ENCODE measurements at places on chromosomes 2 and 18.

GRCh38 chr18:35646449-35646848 lies 64.9 kb downstream of the GALNT1 start:
- DNase-seq = no peak

- peak; percentile 85 for DNase-seq
Observed at GRCh38 chr2:173027181-173028128, 48.2 kb upstream of the MAP3K20 start.

DNA sequence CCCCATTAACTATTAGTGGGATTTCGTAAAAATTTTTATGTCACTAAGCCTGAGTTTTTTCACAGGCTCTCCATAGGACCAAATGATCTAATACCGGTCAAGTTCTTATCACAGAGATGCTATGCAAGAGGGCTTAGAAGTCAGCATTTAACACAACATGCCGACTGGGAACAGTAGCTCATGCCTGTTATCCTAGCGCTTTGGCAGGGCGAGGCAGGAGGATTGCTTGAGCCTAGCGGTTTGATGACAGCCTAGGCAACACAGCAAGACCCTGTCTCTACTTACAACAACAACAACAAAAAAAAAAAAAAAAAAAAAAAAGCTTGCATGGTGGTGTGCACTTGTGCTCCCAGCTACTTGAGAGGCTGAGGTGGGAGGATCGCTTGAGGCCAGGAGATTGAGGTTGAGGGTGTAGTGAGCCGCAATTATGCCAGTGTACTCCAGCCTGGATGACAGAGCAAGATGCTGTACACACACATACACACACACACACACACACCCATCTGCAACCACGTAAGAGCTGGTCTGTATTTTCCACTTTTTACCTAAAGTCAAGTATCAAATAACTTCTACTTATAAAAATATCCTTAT lies 67.6 kb upstream of the FAM124B start:
- DNase-seq = no peak

- no peak for DNase-seq
Observed at GRCh38 chr2:192184349-192184748, 10.4 kb downstream of the TMEFF2 start.

DNA sequence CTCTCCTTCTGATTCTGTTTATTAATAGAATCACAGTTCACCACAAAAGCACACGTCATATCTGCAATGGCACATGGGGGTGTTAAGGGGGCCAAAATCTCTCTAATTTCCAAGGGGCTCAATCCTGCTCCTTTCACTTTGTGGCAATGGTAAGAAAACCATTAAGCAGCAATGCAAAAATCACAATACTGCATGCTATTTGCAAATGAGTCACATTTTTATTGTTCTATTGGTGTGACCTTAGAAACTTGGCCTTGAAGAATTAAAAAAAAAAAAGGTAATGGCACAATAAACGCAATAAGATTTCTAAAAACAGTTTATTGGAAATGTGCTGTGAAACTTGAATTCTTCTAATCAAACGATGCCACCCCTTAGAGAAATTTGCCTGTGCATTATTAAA lies 251.5 kb downstream of the ZNF521 start:
- DNase-seq = no peak

GRCh38 chr2:145464866-145465265 lies 944.9 kb upstream of the ZEB2 start:
- no peak for DNase-seq

DNA sequence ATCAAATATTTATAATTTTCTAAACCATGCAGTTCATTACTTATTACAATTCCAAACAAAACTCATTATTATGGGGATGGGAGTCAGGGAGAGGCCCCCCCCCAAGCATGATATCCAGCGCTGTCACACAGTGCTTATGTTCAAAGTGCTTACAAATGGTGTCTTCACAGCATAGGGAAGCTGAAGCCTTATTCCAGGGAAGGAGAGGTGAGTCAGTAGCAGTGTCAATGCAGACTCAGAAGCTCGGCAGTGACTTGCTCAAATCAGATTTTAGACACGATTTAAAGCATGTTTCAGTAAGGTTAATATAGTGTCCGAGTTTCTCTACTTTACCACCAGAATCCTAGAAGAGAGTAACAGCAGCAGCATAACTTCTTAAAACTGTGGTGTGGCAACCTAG lies 24.6 kb downstream of the SLC66A3 start:
- DNase-seq = no peak

- DNase-seq = no peak
Observed at GRCh38 chr2:159137511-159138241, 148.8 kb downstream of the WDSUB1 start.

DNA sequence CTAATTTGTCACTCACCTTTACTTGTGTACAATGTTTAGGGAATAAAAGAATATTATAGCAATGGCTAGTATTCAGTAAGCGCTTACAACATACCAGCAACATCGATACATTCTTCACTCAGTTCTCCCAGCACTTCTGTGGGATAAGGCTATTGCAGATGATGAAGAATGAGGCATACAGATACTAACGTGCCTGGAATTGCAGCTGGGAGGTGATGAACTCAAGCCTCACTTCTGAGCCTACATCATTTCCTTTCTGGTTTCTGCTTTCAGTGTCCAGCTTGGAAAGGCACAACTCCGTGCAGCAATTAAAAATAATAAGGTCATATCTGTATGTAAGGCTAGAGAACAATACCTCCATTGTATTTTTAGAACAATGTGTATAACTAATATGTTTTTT lies 95.4 kb upstream of the AQP4 start:
- DNase-seq = no peak

DNA sequence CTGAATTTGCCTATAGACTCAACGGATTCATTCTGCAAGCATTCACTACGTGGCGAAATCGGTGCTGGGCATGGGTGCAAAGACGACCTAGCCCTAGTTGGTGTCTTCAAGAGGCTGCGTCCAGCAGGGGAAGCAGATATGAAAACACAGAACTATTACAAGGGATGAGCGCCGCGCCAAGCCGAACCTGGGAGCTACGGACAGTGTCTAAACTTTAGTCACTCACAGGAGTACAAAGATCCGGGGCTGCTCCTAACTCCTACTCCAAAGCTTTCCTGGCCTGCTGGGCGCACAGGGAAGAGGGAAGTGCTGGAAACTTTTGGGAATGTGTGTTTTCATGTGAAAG lies 732 bp upstream of the ANXA4 start:
- DNase-seq = peak; percentile 49

- DNase-seq = no peak
Observed at GRCh38 chr2:85792783-85793441, 39.1 kb downstream of the ATOH8 start.

DNA sequence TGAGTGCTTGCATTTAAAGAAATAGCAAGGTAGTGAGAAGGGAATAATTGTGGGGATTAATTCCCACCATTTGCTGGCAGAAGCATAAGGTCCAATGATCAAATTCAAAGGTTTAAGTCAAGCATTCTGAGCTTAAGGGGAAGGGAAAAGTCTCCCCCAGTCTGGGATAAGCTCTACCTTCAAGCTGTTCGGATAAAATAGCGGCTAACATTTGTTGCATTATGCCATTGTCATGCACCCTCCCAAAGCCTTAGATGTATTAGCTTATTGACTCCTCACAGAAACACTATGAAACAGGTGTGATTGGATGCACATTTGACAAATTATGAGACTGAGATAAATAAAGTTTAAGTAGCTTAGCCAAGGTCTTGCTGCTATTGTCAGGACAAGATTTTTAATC lies 52.2 kb upstream of the TGIF1 start:
- no peak for DNase-seq

DNA sequence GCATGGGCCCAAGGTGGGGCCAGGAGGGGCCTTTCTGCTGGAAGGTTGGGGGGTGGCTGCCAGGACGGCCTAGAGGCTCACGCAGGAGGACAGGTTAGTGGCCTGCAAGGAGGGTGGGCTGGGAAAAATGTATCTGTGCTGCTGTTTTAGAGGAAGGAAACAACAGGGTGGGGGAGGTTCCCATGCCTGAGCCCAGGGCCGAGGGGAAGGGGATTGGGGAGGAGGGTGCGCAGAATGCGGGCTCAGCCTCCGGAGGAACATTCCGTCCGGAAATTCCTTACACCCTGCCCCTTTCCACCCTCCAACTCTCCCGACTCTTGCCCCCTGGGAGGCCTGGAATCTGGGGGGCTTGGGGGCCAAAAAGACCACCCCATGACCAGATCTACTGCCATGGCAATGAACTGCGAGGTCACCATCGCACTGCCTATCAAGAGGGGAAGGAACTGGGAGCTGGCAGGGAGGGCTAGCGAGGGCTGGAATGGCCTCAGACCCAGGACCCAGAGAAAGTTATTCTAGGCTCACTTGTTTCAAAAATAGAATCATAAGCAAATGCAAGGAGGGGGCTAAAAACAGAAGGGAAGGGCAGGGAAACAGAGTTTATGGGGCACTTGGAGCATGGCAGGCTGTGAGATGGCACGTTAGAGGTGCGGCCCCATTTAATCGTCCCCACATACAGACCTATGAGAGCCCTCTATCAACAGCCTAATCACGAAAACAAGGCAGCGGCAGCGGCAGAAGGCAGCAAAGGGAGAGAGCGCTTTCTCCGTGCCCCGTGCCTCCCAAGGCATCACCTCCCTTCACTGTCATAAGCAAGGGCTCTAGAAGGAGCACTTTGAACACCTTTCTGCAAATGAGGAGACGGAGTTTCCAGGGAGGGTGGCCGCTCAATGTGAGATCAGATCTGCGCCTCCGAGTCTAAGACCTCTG lies 90.4 kb downstream of the TNS1 start:
- no peak for DNase-seq

All from activated CD4-positive, alpha-beta T cell treated with anti-CD3 and anti-CD28 coated beads for 48 hours (primary cell).